ENCODE measurements at places on chromosomes 7 and 10.

- no peak for DNase-seq
These were observed 830.4 kb upstream of the COBL start for GRCh38 chr7:52146871-52147634.

- no peak for DNase-seq
These were observed at the start of gene PDK4 for GRCh38 chr7:95596198-95597063. PDK4 (minus strand) TSS chr7:95596516; CDS start chr7:95596293, 223 bp downstream.

DNA sequence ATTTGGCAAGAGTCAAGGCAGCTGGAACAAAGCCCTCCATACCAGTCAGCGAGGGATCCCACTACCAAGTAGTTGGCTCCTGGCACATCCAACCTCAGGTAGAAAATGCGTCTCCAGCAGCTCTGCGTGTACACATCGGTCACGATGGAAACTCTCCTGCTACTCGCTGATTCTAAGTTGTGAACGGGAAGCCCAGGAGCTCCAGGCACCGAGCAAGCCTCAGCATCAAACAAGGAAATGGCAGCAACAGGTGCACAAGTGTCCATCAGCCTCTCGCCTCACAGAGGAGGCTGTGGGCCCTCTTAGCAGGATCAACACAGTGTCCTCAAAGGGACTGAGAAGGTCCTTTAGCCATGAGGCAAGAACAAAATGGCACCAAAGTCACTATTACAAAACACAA lies 127.0 kb downstream of the TCERG1L start:
- no peak for DNase-seq

- DNase-seq, result no peak
These were observed 201.4 kb upstream of the SH2B2 start for GRCh38 chr7:102085218-102085772.

GRCh38 chr7:33410266-33410665 lies 280.9 kb downstream of the BBS9 start:
- no peak for DNase-seq
